Sigmoid colon (tissue), 7 donors: ENCODE measurements at places on chromosomes 12 and 14.

DNA sequence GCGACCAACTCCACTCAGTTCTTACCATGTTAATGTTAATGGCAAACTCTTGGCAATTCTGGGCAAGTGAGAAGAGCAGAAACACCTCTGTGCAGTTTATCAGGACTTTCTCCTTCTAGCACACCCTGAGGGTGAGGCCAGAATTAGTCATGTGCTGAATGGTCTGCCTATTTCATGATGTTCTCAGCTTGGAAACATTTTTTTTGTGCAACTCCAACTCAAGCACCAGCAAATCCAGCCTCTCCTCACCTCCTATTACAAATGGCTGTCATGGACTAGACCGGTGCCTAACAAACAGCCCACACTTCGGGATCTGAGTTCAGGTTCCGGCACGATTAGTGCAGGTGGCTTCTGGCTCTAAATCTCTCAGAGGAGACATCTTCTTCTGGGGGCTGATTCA lies 246.0 kb downstream of the ZFP36L1 start:
- peak overlapping the region; percentile 96 for H3K27ac ChIP-seq
- no peaks in the 10 kb centered on the region for H3K36me3 ChIP-seq
- no peak overlapping the region for H3K4me3 ChIP-seq
- peaks cover 82% of the 10 kb centered on the region for H3K4me1 ChIP-seq

DNA sequence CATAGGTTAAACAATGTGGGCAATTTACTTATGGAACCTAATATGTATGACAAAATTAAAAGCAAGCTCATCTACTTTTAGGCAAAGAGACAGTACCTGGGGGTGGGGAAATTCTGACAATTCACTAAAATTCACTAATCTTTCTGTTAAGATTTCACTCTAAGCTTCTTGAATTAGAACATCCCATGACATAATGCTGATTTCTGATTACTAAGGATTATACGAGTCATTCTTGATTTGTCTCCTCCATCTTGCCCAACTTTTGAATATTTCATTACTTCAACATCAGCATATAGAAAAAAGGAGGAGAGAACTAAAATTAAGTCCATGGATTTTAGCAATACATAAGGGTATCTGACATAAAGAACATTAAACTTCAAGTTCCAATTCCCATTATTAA lies 2.4 kb downstream of the CEP83 start:
- no peak overlapping the region for H3K27ac ChIP-seq
- H3K4me3 ChIP-seq, result no peak overlapping the region
- no peaks in the 10 kb centered on the region for H3K36me3 ChIP-seq
- no peaks in the 10 kb centered on the region for H3K27me3 ChIP-seq
- H3K4me1 ChIP-seq, result no peaks in the 10 kb centered on the region

GRCh38 chr12:90037740-90038139 lies 329.1 kb upstream of the ATP2B1 start:
- no peaks in the 10 kb centered on the region for H3K27me3 ChIP-seq
- no peak for DNase-seq
- no peak overlapping the region for H3K27ac ChIP-seq
- no peaks in the 10 kb centered on the region for H3K36me3 ChIP-seq

- H3K4me3 ChIP-seq, result no peak overlapping the region
- H3K36me3 ChIP-seq, result no peaks in the 10 kb centered on the region
- H3K27me3 ChIP-seq, result no peaks in the 10 kb centered on the region
- H3K4me1 ChIP-seq, result no peaks in the 10 kb centered on the region
- no peak for DNase-seq
Measured at GRCh38 chr12:59121451-59121850, 201.1 kb upstream of the LRIG3 start.

GRCh38 chr12:62658910-62659309 lies 192.3 kb downstream of the MON2 start:
- H3K27me3 ChIP-seq, result no peaks in the 10 kb centered on the region
- no peak for DNase-seq
- no peaks in the 10 kb centered on the region for H3K36me3 ChIP-seq
- no peak overlapping the region for H3K4me3 ChIP-seq

DNA sequence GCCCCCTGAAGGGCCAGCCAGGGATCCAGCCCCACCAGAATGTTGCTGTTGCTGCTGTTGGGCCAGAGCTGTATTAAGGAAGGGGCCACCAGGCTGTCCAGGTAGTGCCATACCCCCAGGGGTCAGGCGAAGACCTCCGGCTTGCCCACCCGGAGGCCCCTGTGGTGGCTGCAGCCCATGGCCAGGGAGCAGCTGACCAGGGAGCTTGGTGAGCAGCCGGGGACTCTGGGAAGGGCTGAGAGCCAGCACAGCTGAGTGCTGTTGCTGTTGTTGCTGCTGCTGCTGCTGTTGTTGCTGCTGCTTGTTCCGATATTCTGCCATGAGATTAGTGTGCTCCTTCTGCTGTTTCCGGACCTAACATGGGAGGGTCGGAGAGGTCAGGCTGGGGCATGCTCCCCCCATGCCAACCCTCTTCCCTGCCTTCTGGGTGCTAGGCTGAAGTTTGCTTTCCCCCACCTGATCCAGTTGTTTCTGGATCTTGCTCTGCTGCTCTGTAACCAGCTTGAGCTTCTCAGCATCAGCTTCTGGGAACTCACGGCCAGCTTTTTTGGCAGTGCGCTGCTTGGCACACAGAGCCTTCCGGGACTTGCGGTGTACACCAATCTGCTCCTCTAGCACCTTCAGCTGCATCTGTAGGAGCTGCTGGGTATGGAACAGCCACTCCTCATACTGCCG lies 15.2 kb upstream of the PRKAG1 start:
- H3K4me1 ChIP-seq, result no peaks in the 10 kb centered on the region
- H3K27me3 ChIP-seq, result no peaks in the 10 kb centered on the region
- no peak overlapping the region for H3K27ac ChIP-seq
- H3K36me3 ChIP-seq, result peaks cover 91% of the 10 kb centered on the region

- H3K4me3 ChIP-seq, result no peak overlapping the region
- no peaks in the 10 kb centered on the region for H3K27me3 ChIP-seq
- no peak overlapping the region for H3K27ac ChIP-seq
- no peak for DNase-seq
- no peaks in the 10 kb centered on the region for H3K4me1 ChIP-seq
- H3K36me3 ChIP-seq, result no peaks in the 10 kb centered on the region
Measured at GRCh38 chr12:75135026-75135425, 74.6 kb downstream of the KCNC2 start.

DNA sequence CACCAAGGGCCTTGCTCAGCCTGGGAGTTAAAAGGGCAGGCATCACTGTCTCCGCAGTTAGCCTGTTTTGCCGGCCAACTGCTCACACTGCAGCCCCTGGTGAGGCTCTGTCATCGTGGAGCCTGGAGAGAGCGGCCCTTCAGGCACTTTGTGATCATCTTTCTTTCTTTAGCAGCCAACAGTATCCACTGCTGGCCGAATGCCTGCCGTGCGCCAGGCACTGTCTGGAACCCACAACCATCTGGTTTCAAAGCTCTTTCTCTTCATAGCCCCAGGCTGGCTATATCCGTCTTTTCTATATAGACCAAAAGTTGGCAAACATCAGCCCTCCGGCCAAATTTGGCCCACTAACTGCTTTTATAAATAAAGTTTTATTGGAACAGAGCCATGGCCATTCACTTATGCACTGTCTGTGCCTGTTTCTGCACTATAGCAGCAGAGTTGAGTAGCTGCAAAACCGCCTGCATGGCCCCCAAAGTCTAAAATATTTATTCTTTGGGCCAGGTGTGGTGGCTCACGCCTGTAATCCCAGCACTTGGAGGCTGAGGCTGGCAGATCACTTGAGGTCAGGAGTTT lies 29.5 kb downstream of the SLC8B1 start:
- no peaks in the 10 kb centered on the region for H3K4me1 ChIP-seq
- peaks cover 25% of the 10 kb centered on the region for H3K36me3 ChIP-seq
- H3K4me3 ChIP-seq, result no peak overlapping the region

GRCh38 chr14:92719890-92720323 lies 28.5 kb downstream of the LGMN start:
- DNase-seq, result peak; percentile 90
- H3K4me1 ChIP-seq, result no peaks in the 10 kb centered on the region
- no peaks in the 10 kb centered on the region for H3K27me3 ChIP-seq
- H3K27ac ChIP-seq, result peak overlapping the region; percentile 77
- H3K4me3 ChIP-seq, result no peak overlapping the region

DNA sequence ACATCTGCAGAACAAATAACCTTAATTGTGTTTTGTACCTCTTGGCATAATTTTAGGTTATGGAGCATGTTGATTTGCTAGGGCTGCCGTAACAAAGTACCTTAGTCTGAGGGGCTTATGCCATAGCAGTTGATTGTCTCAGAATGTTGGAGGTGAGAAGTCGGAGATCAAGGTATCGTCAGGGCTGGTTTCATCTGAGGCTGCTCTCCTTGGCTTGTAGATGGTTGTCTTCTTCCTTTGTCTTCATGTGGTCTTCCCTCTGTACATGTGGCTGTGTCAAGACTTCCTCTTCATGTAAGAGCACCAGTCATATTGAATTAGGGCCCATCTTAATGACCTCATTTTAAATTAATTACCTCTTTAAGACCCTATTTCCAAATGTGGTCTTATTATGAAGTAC lies 64.4 kb upstream of the PTHLH start:
- H3K36me3 ChIP-seq, result no peaks in the 10 kb centered on the region
- H3K4me1 ChIP-seq, result no peaks in the 10 kb centered on the region
- DNase-seq, result no peak
- no peaks in the 10 kb centered on the region for H3K27me3 ChIP-seq

- H3K36me3 ChIP-seq, result no peaks in the 10 kb centered on the region
- no peaks in the 10 kb centered on the region for H3K4me1 ChIP-seq
- no peak overlapping the region for H3K4me3 ChIP-seq
Measured at GRCh38 chr12:130717752-130718151, 1.7 kb upstream of the RIMBP2 start.

- H3K4me1 ChIP-seq, result no peaks in the 10 kb centered on the region
- H3K36me3 ChIP-seq, result no peaks in the 10 kb centered on the region
- no peak for DNase-seq
- no peak overlapping the region for H3K27ac ChIP-seq
- no peak overlapping the region for H3K4me3 ChIP-seq
- no peaks in the 10 kb centered on the region for H3K27me3 ChIP-seq
Measured at GRCh38 chr14:59852350-59852749, 18.2 kb downstream of the RTN1 start.

GRCh38 chr12:31752450-31752849 lies 23.6 kb upstream of the AMN1 start:
- no peaks in the 10 kb centered on the region for H3K27me3 ChIP-seq
- H3K36me3 ChIP-seq, result no peaks in the 10 kb centered on the region
- DNase-seq, result no peak
- no peaks in the 10 kb centered on the region for H3K4me1 ChIP-seq
- no peak overlapping the region for H3K27ac ChIP-seq
- H3K4me3 ChIP-seq, result no peak overlapping the region

DNA sequence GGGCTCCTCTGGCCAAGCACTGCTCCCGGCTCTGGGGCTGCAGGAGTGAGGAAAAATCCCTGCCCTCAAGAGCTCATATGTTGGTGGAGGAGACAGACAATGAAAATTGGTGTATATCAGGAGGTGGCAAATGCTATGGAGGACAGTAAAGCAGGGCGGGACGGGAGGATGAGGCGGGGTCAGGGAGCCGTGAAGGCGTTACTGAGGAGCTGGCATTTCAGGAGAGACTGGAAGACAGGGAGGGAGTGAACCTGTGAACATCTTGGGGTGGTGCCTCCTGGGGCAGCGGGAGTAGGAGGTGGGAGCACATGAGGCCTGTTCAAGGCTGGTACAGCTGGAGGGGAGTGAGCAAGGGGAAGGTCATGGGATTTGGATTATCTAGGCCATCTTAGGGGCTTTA lies 26.6 kb downstream of the TSPAN9 start:
- no peaks in the 10 kb centered on the region for H3K27me3 ChIP-seq
- H3K4me3 ChIP-seq, result no peak overlapping the region
- H3K27ac ChIP-seq, result no peak overlapping the region
- no peak for DNase-seq

DNA sequence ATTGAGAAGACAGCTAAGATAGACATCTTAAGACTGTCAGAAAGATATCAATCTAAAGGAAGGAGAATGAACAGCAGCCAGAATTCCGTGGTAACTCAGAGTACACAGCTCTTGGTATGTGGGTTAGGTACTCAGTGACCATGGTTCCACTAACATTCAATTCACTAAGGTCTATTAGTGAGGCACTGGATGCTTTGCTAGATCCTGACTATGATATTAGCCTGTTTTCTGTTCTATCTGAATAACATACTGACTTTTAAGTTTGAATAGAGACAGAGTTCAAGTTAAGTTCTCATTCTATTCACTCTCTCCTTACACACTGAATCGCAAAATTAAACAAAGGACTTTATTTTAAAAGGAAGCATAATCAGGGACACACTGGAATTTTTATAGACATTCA lies 106.4 kb downstream of the PRKD1 start:
- H3K27ac ChIP-seq, result no peak overlapping the region
- no peaks in the 10 kb centered on the region for H3K36me3 ChIP-seq
- DNase-seq, result no peak
- no peaks in the 10 kb centered on the region for H3K27me3 ChIP-seq
- H3K4me3 ChIP-seq, result no peak overlapping the region
- peaks cover 32% of the 10 kb centered on the region for H3K4me1 ChIP-seq

- H3K27ac ChIP-seq, result no peak overlapping the region
- DNase-seq, result no peak
- no peaks in the 10 kb centered on the region for H3K27me3 ChIP-seq
- no peaks in the 10 kb centered on the region for H3K4me1 ChIP-seq
- H3K36me3 ChIP-seq, result no peaks in the 10 kb centered on the region
Measured at GRCh38 chr12:19402211-19402610, 37.1 kb upstream of the AEBP2 start.

GRCh38 chr12:104054681-104055346 lies 4.8 kb upstream of the GLT8D2 start:
- H3K4me3 ChIP-seq, result no peak overlapping the region
- H3K27ac ChIP-seq, result no peak overlapping the region
- no peaks in the 10 kb centered on the region for H3K4me1 ChIP-seq
- no peaks in the 10 kb centered on the region for H3K27me3 ChIP-seq

GRCh38 chr12:80189241-80189640 lies 89.9 kb downstream of the OTOGL start:
- H3K27ac ChIP-seq, result no peak overlapping the region
- no peaks in the 10 kb centered on the region for H3K36me3 ChIP-seq
- H3K4me3 ChIP-seq, result no peak overlapping the region

DNA sequence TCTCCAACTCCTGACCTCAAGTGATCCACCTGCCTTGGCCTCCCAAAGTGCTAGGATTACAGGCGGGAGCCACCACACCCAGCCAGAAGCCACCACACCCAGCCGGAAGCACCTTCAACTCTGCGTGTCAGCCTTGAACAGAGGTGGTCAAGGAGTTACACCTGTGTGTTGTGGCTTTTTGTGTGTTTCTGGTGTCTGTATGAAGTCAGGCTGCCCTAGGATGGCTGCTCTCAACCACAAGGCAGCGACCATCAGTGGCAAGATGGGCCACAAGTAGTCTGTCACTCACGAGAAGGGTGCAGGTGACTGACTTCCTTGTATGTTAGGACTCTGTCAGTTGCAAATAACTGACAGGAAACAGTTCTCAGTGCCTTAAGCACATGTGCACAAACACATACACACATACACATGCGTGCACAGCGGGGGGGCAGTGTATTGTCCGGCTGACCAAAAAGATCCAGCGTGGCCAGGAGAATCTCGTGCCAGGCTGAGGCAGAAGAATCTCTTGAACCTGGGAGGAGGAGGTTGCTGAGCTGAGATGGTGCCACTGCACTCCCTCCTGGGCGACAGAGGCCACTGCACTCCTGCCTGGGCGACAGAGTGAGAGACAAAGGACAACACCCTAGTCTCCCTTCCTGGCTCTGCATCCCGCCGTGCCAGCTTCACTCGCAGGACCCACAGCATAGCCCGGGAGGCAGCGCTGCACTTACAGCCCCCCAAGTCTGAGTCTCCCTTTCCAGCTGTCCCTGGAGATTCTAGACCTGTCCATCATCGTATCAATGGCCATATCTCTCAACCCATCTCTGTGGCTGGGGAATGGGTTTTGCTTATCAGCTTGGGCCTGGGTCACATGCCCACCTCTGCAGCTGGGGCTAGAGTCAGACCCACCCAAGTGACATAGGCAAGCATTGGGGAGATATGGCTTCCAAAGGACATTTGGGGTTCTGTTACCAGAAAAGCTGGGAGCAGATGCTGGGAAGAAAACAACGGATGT lies 13.7 kb downstream of the P2RX4 start:
- H3K4me3 ChIP-seq, result no peak overlapping the region
- no peaks in the 10 kb centered on the region for H3K27me3 ChIP-seq
- DNase-seq, result no peak
- no peak overlapping the region for H3K27ac ChIP-seq
